ENCODE measurements at places on chromosomes 1 and 21.

GRCh38 chr1:115461526-115461925 lies 123.5 kb upstream of the NGF start:
- DNase-seq, result no peak

DNA sequence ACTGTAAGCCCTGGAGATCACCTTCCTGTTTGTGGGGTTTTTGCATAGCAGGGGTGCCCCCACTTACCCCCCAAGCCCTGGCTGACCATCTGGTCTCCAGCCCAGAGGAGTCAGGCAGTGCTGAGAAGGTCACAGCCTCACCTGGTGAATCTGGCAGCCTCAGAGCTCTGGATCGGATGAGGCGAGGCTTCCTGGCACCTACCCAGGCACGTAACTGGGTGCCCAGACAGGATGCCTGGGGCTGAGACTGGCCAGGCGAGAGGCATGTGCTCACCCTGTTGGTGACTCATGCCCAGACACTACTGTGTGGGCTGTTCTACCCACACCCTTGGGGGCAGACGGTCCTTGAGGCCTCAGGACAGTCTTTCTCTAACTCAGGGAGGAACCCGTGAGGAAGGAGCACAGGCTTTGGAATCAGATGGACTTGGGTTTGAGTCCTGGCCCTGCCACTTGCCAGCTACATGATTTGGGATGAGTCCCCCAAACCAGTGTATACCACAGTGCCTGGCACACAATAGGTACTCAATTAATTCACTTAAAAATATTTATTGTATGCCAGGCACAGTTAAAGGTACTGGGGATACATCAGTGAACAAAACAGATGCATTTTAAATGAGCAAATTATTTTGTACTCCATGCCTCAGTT lies 15.1 kb upstream of the PADI3 start:
- DNase-seq, result peak; percentile 87

DNA sequence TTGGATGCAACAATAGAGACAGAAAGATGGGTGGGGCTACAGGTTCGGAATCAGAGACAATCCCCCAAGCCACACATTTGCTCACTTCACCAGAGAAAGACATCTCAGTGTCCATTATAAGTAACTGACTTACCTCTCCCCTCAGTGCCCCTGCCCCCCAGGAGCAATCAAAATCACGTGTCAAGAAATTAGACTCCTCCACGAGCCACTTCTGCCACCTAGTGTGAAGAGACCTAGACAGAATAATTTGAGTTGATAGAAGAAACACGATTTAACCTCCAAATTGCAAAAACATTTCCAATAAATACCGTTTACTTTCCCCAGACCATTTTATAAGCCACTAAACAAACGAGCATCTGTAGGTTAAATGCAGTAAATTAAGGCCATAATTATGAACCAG lies 123.2 kb downstream of the SLC30A10 start:
- DNase-seq, result no peak

GRCh38 chr1:227735539-227736285 lies 477 bp downstream of the SNAP47 start:
- DNase-seq, result no peak

- DNase-seq, result no peak
Measured at GRCh38 chr1:245129319-245130240, 25.2 kb upstream of the KIF26B start.

- no peak for DNase-seq
Measured at GRCh38 chr21:42223826-42224575, 5.1 kb downstream of the ABCG1 start.

DNA sequence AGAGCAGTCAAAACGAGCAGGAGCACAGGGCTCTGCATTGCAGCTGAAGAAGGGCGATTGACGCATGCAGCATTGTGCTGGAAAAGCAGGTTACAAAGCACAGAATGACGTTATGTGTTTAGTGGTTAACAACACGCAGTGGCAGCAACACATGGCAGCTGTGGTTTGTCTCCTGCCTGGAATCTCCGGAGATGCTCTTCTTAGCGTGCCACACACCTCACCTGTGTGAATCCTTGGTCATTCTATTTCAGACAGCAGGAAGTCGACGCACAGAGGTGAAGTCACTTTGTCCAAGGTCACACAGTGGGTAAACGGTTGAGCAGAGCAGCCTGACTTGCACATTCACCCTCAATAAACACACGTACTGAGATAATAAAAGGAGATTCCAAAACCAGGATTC lies 14.7 kb downstream of the OBSCN start:
- peak; percentile 79 for DNase-seq

GRCh38 chr1:26832249-26832960 lies 5.9 kb downstream of the ZDHHC18 start:
- DNase-seq, result no peak

GRCh38 chr1:4713669-4714068 lies 59.3 kb downstream of the AJAP1 start:
- no peak for DNase-seq

DNA sequence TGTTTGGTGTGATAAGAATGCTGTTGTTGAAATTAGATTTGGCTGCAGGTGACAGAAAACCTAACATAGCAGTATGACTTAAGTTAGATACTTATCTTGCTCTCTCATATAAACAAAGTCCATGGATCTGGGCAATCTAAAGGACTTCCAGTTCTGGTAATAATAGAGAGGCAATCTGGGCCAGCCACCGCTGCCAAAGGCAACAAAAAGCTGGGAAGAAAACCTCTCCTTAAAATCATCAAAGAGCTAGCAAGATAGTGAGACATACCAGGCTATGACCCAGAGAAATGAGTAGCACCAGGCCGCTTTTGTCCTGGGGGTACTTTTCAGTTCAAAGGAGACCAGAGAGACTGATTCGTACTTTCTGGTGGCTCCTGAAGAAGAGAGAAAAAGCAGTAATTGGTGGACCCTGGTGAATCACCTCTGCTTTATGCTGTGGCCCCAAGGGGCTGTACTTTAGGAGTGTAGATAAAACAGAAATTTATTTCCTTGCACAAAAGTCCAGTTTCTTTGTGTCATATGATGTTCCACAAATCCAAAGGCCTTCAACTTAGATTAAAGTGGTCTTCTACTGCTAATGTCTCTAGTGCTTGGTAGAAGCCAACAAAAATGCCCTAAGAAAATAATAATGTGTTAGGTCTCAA lies 125.4 kb downstream of the TBX19 start:
- no peak for DNase-seq

- DNase-seq, result no peak
Measured at GRCh38 chr1:52139817-52140540, 1.9 kb upstream of the ZFYVE9 start.

GRCh38 chr1:243882276-243882675 lies 32.2 kb upstream of the AKT3 start:
- DNase-seq, result no peak

GRCh38 chr1:13461977-13462376 lies 51.7 kb downstream of the PRAMEF20 start:
- no peak for DNase-seq

GRCh38 chr1:223231581-223231980 lies 88.5 kb upstream of the TLR5 start:
- no peak for DNase-seq

DNA sequence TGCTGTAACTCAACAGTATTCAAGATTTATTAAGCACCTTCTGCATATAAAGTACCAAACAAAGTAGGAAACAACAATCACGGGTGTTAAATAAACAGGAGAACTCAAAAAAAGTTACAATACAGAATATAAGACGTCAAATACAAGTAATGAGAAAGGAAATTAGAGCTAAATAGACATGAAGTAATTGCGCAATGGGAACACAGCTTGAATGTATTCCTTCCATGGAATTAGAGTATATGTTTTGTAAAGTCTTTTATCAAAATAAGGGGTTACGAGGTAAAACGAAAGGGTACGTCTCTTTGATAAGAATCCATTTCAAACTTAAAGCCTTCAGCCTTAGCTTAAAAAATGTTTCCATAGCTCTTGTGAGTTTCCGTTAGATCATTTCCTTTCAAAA lies 109.1 kb downstream of the SPATA6 start:
- no peak for DNase-seq

GRCh38 chr1:153985341-153985912 lies 712 bp downstream of the RAB13 start:
- DNase-seq, result no peak

GRCh38 chr1:94296018-94296417 lies 58.6 kb upstream of the ARHGAP29 start:
- DNase-seq, result no peak

- DNase-seq, result no peak
Measured at GRCh38 chr1:81224222-81224621, 576.5 kb upstream of the ADGRL2 start.

- no peak for DNase-seq
Measured at GRCh38 chr1:45630429-45630828, 6.6 kb upstream of the CCDC17 start.

DNA sequence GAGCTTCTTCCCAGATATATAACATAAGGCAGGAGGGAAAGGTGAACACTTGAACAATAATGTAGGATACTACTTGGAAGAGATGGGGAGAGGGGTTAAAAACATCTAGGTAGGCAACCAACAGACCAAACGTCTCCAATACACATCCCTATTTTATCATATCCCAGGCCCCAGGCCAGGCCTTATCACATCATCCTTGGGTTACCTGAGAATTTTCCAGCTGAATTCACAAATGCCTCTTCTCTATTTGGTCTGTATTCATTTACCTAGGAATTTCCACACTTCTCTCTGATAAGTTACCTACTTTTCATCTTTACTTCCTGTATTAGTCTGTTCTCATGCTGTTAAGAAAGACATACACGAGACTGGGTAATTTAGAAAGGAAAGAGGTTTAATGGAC lies 141.9 kb upstream of the C1orf21 start:
- DNase-seq, result no peak

- peak; percentile 59 for DNase-seq
Measured at GRCh38 chr1:11320153-11320936, 47.3 kb downstream of the UBIAD1 start.

GRCh38 chr1:214983126-214983869 lies 99.2 kb upstream of the KCNK2 start:
- DNase-seq, result no peak

DNA sequence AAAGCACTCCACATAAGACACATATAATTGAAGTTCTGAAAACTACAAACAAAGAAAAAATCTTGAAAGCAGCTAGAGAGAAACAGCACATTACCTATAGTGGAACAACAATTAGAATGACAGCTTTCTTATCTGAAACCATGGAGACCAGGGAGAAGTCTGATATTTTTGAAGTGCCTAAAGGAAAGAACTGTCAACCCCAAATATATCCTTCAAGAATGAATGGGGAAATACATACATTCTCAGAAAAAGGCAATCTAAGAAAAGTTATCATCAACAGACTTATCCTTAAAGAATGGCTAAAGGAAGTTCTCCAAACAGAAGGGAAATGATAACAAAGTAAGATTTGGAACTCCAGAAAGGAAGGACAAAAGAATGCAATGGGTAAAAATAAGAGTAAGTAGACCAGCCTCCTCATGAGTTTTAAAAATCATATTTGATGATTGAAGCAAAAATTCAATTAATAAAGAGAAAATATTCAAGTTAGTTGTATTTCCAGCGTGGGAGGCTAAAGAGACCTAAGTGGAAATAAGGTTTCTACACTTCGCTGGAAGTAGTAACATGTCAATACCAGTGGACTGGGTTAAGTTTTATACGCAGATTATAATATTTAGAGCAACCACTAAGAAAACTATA lies 170.8 kb upstream of the SAMSN1 start:
- no peak for DNase-seq

DNA sequence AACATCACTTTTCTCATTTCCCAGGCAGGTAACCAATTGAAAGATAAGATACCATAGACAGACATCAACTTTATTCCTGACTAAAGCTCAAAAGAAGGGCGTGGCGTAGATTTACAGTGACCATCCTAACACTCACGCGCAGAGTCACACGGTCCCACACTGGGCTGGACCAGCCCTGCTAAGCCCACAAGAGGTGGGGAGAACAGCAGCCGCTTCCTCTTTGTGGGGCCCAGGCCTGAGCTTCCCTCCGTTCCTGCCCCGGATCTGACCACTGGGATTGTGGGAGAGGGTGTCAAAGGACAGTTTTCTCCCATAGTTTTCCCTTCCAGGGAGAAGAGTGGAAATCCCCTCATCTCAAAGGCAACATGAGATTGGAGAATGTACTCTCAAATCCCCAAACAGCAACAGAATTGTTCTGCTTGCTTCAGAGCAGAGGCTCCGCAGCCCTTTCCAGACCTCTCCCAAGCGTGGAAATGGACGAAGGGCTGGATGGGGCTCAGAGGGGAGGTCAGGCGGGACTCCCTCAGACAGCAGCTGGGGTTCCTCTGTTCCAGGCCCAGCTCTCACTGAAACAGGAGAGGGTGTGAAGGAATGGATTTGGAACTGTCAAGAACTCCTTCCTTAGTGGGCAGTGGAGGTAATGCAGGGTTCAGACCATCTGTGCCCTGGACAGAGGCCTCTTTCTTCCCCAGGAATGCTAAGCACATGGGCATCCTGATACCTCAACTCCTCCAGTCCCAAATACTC lies 33.7 kb downstream of the L1TD1 start:
- no peak for DNase-seq

GRCh38 chr1:69491416-69491815 lies 76.3 kb upstream of the LRRC7 start:
- no peak for DNase-seq

DNA sequence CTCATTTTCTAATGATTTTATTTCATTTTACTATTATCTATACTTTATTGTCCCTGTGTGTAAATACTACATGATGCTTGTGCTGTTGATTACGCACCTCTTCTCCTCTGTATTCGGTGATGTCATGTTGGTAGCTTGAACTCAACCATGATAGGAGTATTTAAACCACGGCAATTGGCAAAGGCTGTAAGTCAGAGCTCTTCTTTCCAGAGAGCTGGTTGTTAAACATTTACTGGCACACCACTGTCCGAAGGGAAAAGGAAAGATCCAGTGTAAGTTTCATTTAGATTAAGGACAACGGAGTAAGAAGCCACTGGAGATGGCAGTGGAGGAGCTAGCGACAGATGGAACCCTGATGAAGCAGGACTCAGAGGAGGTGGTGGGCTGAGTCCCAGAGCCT lies 93.4 kb upstream of the KCNE2 start:
- DNase-seq, result no peak

- DNase-seq, result peak; percentile 65
Measured at GRCh38 chr1:6148497-6149241, 31.5 kb downstream of the CHD5 start.

GRCh38 chr1:43303471-43304313 lies 2.9 kb downstream of the TIE1 start:
- no peak for DNase-seq

DNA sequence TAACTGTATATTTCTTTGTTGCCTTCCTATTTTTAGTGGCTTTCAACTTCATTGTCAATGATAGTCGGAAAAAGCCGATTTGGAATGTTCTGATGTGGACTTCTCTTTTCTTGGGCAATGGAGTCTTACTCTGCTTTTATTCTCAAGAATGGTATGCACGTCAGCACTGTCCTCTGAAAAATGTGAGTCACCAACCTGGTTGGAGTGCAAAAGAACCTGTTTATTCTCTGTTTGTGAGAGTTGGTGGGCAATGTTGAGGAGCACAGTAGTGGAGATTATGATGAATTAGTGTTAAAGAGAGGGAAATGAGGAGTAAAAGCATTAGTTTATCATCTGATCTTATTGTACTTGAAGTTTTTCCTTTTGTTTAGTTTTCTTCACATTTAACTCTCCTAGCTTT lies 14.5 kb upstream of the AXDND1 start:
- no peak for DNase-seq

Data from RPMI8226 (cell line).